ENCODE measurements at places on chromosomes 16 and 17.

- no peak for DNase-seq
These were observed 27.3 kb upstream of the ABCC12 start for GRCh38 chr16:48182979-48183537.

GRCh38 chr17:40448213-40448638 is 5.0 kb downstream of the IGFBP4 start:
- no peak for DNase-seq

DNA sequence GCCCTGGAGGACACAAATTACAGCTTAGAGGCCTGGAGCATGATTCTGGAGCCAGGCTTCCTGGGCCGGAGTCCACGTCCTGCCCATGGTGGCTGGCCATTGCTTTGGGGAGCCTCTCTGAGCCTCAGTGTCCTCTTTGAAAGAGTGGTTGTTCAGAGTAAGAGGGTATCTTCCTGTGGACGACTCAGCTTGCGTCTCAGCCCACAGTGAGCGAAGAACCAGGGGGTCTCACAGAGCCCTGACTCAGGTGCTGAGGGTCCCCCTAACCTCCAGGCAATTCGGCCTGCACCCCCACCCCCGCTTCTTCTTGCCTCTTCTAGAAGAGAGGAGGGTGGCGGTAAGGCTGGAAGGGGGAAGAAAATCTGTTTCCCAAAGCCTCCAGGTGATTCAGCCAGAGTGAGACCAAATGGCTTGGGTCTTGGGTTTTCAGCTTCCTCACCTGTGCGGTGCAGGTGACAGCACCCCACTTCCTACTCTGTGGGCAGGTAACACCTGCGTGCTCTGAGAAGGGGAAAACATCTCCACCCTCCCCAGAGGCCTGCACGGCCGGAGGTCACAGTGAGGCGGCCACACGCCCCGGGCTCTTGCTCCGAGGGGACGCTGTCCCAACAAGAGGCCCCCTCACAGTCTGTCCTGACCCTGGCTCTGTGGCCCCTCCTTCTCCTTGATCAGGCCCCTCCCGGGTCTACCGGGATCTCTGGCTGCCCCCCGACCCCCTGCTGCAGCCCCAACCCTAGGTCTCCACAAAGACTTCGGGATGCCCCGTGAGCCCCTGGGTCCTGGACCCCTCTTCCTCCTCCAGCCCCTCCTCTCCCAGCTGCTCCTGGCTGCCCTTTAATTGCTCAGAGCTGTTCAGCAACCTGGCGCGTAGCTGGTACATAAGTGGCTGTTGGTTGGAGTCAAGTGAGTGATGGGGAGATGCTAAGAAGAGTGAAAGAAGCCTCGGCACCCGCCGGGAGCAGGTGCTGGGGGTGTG is 119.2 kb downstream of the METRNL start:
- DNase-seq: no peak

- DNase-seq: no peak
These were observed 44.6 kb downstream of the WSB1 start for GRCh38 chr17:27338536-27338985.

- no peak for DNase-seq
These were observed 94.2 kb upstream of the HSBP1 start for GRCh38 chr16:83713597-83713996.

- no peak for DNase-seq
These were observed 444.0 kb downstream of the XYLT1 start for GRCh38 chr16:17026600-17027242.

- no peak for DNase-seq
These were observed 76.4 kb upstream of the TBX2 start for GRCh38 chr17:61323003-61323908.

- no peak for DNase-seq
These were observed 11.6 kb downstream of the CLTC start for GRCh38 chr17:59631276-59631675.

DNA sequence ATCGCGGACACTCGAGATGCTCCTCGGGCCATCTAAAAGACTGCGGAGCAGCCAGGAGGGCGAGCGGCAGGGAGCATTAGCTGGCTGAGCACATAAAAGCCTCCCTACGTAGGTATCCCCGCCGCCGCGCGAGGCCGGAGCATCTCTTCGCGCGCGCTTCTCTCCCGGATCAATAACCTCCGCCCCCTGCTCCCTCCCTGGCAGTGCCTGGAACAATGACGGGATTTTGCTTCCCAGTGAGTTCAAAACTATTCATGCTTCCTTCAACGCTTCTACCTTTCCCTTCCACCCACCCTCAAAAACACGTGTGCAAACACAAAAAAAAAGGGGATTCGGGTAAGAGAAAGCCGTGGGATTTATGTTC is 984 bp downstream of the CENPV start:
- no peak for DNase-seq

DNA sequence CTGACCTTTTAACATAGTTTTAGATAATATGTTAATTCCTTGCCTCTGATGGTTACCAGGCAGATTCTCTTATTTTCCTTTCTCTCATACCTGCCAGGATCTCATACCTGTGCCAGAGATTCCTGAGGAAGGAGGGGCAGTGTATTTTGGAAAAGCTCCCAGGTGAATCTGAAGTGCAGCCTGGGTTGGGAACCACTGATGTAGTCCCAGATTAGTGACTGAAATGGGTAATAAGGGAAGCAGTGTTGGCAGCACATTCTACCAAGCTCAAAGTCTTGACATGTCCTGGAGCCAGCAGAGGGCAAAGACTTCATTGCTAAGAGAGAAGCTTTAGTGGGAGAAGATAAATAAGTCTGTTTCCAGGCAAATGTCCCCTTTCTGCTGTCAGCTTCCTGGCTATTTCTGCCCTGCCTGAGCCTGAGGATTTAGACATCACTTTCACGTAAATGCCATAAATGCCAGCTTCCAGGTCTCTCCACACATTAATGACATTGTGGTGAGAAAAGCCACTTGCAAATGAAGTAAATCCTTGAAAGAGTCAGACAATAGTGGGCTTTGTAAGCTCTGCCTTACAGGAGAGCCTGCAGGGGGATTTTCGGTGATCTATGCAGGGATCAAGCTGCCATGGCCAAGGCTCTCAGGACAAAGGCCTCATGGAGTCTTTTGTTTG is 40.9 kb upstream of the C16orf78 start:
- DNase-seq: no peak
